ENCODE measurements at places on chromosomes 13 and 19. TPM values are rescaled to one million over a fixed set of nuclear protein-coding genes. Genes with fewer than 3 reads are reported as not detected.
A peak's percentile ranks its signal among the peaks of the same experiment; 100 is the strongest.

The APLP1 gene
- 0.79 TPM for total RNA-seq

The LRP3 gene
- 0.08 TPM for total RNA-seq

The PLPP2 gene
- 0.15 TPM for total RNA-seq

The C1QTNF9B gene
- total RNA-seq: not detected

The SRRM5 gene
- total RNA-seq: 0.50 TPM

The PSMC4 gene
- 108 TPM for total RNA-seq

GRCh38 chr13:93226623-93227279 is at the start of gene GPC6:
GPC6 (plus strand) TSS chr13:93226807.
- H3K27ac ChIP-seq: no peak within 1 kb of the TSS
- no peak for DNase-seq
- peaks cover 42% of the 10 kb centered on the region for H3K27me3 ChIP-seq
- H3K4me3 ChIP-seq: no peak within 1 kb of the TSS
- H3K4me1 ChIP-seq: no peaks in the 10 kb centered on the region

- H3K4me1 ChIP-seq: peaks cover 73% of the 10 kb centered on the region
- peaks cover 18% of the 10 kb centered on the region for H3K36me3 ChIP-seq
- peak overlapping the region; percentile 90 for H3K4me3 ChIP-seq
- H3K27ac ChIP-seq: peak overlapping the region; percentile 99
- H3K27me3 ChIP-seq: no peaks in the 10 kb centered on the region
- peak; percentile 40 for DNase-seq
Measured at GRCh38 chr19:47512183-47512947, 2.5 kb downstream of the NAPA start.

GRCh38 chr19:1041835-1042685 is 2.2 kb downstream of the ABCA7 start:
- H3K27me3 ChIP-seq: no peaks in the 10 kb centered on the region
- H3K4me1 ChIP-seq: peaks cover 47% of the 10 kb centered on the region
- H3K27ac ChIP-seq: no peak overlapping the region
- peaks cover 47% of the 10 kb centered on the region for H3K36me3 ChIP-seq
- H3K4me3 ChIP-seq: peak overlapping the region; percentile 99
- no peak for DNase-seq

DNA sequence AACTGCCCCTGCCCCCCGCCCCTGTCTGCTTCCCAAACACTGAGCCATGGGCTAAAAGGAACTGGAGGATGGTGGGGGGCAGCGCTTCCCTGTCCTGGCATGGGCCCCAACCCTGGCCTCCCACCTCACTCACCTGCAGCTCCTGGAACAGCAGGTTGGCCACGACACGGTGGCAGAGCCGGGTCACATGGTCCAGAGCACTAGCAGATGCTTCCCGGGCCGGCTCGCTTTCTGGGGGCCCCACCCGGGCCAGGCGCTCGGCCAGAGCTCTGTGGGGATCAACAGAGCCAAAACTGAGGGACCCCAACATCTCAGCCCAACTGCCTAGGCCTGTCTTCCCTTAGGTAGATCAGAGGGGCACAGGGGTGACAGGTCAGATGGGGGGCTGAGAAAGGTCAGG is 20.6 kb downstream of the EXOC3L2 start:
- peaks cover 6% of the 10 kb centered on the region for H3K27me3 ChIP-seq
- no peak overlapping the region for H3K27ac ChIP-seq
- no peak overlapping the region for H3K4me3 ChIP-seq
- no peak for DNase-seq
- H3K4me1 ChIP-seq: no peaks in the 10 kb centered on the region

DNA sequence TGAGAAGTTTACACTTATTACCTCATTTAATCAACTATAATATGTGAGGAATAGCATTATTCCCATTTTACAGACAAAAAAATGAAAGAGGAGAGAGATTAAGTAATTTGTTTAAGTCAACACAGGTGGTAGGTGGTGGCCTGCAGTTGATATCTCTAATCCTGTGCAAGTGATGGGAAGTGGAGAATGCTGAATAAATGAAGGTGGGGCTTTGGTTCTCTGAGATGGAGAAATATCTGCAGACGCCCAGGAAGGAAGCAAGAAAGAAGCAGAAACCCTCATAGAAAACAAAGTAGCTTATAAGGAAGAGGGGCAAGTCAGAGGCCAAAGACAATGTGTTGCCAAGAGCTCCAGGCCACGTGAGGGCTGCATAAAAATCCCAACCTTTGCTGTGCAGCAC is 274.3 kb downstream of the NHLRC3 start:
- H3K4me1 ChIP-seq: no peaks in the 10 kb centered on the region
- DNase-seq: no peak
- H3K27me3 ChIP-seq: no peaks in the 10 kb centered on the region
- no peaks in the 10 kb centered on the region for H3K36me3 ChIP-seq

GRCh38 chr19:11223200-11223599 is 16.2 kb upstream of the ANGPTL8 start:
- H3K4me3 ChIP-seq: no peak overlapping the region
- no peak overlapping the region for H3K27ac ChIP-seq
- no peak for DNase-seq
- H3K27me3 ChIP-seq: no peaks in the 10 kb centered on the region
- H3K4me1 ChIP-seq: no peaks in the 10 kb centered on the region
- peaks cover 1% of the 10 kb centered on the region for H3K36me3 ChIP-seq

- H3K4me1 ChIP-seq: peaks cover 4% of the 10 kb centered on the region
- no peak for DNase-seq
- no peaks in the 10 kb centered on the region for H3K36me3 ChIP-seq
- H3K4me3 ChIP-seq: no peak overlapping the region
- H3K27ac ChIP-seq: no peak overlapping the region
Measured at GRCh38 chr13:110457361-110457760, 104.2 kb downstream of the RAB20 start.

GRCh38 chr13:22596171-22596863 is 584.5 kb upstream of the SGCG start:
- DNase-seq: no peak
- H3K36me3 ChIP-seq: no peaks in the 10 kb centered on the region
- H3K27ac ChIP-seq: no peak overlapping the region
- H3K4me1 ChIP-seq: no peaks in the 10 kb centered on the region

GRCh38 chr13:94157705-94158218 is 321.7 kb downstream of the DCT start:
- H3K27ac ChIP-seq: no peak overlapping the region
- no peaks in the 10 kb centered on the region for H3K4me1 ChIP-seq
- DNase-seq: no peak
- H3K27me3 ChIP-seq: no peaks in the 10 kb centered on the region
- no peaks in the 10 kb centered on the region for H3K36me3 ChIP-seq
- H3K4me3 ChIP-seq: no peak overlapping the region

DNA sequence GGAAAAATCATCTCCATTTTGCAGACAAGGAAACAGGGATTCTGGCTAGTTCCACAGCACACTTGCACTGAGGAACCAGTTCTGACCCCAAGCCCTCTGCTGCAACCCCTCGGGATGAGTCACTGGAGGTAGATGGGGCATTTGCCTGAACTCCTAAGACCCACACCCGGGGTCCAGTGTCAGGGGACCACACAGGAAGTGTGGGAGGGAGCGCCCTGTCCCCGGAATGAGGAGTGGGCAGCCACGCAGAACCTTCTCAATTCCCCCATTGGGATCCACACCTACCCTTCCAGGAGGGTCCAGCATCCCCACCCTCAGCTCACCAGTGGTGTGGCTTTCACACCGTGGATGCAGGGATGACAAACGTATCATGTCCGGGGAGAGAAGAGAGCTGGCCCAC is 62.7 kb downstream of the TSHZ3 start:
- H3K36me3 ChIP-seq: no peaks in the 10 kb centered on the region
- H3K27ac ChIP-seq: no peak overlapping the region
- H3K4me3 ChIP-seq: no peak overlapping the region
- H3K4me1 ChIP-seq: no peaks in the 10 kb centered on the region
- no peak for DNase-seq
- H3K27me3 ChIP-seq: no peaks in the 10 kb centered on the region

All from activated CD4-positive, alpha-beta T cell treated with anti-CD3 and anti-CD28 coated beads, Interleukin-2, amount 10 ng/mL, durations not matched to agents 7 days and 5 days (primary cell).